Ovary (tissue), 10 donors: ENCODE measurements at places on chromosomes 16 and 17. TPM values are rescaled to one million over a fixed set of nuclear protein-coding genes. Genes with fewer than 3 reads are reported as not detected.

DNA sequence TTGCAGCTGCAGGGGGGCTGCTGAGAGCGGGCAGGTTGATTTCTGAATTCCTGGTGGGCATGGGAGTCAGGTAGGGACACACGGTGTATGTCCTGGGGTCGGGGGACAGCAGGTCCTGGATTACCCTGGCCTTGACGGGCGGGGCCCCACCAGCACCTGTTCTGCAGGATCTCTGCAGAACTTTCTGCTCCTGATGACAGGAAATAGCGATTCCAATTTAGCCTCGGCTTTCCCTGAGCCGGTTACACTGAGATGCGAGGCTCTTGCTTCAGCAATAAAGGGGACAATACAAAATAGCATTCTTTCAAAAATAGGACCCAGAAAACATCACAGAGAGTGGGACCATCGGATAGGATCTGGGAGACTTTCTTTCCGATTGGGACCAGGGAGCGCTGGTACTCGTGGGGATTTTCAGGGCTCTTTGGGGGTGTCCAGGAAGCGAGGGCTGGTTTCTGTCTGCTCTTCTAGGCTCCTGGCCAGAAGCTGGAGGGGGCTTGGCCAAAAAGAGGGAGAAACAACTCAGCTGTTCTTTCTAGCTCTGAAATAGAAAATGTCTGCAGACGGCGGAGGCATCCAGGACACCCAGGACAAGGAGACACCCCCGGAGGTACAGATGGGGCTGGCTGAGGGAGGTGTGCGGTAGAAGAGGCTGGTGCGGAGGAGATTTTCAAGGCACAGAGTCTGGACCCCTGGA lies 642 bp downstream of the ZNF205 start:
- peak; percentile 58 for DNase-seq

SREBF1 gene
- 68.4 TPM for total RNA-seq

DNA sequence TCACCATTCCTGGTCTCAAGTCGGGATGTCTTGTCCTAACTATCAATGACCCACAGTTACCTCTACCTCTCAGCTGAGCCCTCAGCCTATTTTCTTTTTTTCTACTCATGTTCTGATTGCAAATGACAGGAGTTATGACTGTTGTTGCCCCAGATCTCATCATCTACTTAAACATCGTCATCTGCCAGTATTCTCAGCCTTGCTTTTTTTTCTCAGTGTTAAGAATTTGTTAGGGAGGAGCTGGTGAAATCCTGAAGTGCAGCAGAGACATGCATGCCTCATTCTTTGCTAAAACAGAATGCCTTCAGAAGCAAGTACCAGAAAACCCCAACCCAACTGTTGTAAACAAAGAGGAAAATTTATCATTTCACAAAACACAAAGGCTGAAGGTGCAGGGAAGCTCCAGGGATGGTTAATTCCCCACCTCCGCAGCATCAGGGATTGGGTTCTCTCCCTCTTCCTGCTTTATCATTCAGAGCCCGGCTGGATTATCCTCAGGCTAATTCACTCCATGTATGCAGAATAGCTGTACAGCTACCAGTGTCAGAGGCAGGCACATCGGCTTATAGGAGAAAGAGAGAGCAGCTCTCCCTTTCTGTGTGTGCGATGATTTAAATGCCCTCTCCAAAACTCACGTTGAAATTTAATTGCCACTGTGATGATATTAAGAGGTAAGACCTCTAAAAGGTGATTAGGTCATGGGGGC lies 540.8 kb upstream of the HSBP1 start:
- no peak for DNase-seq

CX3CL1 gene
- total RNA-seq, result 12.2 TPM

DNA sequence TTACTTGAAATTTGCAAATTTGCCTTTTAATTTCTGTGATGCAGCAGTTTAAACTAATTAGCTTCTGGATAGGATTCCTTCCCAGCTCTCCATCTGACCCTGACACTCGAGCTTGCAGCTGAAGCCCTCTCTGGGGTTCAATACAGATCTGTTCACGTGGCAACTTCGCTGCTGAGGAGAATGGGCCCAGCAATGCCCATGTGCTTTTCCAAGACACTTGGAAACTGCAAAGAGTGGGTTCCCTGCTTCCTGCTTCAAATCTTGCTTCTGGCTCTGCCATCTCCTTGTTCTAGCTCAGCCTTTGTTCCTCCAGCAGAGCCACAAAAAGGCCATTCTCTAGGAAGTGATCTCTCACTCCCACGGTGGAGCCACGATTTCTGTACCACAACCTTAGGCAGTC lies 50.0 kb upstream of the IRX6 start:
- DNase-seq, result no peak

DNA sequence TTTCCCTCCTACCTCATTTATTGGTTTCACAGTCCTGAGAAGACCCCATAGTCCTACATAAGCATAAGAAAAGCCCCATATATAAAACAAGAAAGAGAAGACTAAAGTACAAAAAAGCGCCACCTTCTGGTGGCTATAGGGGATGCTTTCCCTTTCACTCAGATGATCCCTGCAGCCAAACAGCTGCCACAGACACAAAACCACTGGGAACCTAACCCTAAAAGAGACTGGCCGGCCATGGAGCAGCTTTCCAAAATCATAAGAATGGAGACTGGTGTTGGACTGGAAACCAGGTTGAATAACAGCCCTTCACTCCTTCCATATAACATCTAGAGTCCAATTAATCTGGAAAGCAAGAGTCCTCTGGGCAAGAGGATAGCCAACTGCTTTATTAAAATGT lies 11.4 kb downstream of the DYNC1LI2 start:
- DNase-seq, result no peak

DNA sequence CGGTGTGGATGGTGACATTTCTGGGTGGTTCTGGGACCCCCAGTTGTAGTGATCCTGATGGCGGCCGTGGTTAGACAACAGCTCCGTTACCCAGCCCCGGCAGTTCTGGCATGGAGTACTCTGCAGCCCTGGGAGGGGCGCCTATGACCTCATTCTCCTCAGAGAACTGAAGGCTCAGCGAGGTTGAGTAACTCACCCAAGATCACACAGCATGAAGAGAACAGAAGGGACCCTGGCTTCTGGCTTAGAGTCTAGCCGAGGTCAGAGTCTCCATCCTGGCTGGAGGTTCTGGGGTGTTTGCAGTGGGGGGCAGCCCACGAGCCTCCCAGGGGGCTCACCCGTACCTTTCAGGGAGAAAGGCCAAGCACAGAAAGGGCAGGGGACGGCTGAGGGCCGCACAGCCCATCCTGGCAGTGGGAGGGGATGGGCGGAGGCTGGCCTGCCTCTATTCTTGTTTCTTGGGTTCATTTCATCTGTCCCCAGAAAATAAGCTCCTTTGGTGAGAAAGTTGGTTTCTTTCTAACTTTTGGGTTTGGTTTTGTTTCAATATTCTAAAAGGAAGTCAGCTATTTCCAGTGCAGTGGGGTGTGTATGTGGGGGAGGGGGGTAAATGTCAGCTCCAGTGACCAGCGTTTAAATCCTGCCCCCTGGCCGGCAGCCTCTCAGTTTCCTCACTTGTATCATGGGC lies 13.2 kb downstream of the ZFPM1 start:
- no peak for DNase-seq

NME2 gene
- 376 TPM for total RNA-seq

DNA sequence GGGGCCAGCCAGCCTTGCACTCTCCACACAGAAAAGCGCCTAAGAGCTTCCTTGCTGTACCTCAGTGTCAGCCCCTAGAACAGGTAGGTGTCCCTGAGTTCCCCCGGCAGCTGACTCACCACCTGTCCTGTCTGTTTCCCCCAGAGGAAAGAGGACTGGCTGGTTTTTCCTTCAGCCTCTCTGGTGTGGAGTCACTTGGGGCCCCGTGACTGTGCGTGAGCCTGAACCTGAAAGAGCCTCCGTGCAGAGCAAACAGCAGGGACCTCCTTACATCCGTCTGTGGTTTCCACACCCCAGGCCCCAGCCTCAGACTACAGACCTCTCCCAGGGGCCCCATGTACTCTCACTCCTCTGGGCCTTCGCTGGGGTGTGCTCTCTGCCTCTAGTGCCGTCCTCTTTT lies 87.8 kb downstream of the GNAO1 start:
- no peak for DNase-seq

DNA sequence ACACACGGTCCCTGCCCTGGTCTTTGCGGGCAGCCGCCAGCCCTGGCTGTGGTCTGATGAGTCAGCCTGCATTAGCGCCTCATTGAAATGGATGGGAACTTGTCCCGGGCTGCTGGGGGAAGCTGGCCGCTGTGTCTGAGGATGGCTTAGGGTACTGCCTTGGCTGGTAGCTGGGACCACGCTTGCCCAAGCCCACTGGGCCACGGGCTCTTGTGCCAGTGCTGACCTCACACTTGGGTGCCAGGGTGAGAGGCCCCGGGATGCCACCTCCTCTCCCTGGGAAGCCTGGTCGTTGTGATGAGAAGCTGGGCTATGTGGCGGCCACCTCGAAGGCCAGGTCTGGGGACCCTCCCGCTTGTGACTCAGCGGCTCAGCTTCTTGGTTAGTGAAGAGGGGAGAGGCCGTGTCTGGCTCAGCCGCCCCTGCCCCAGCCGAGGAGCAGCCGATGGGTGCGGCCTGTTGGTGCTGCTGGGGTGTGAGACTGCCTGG lies 10.7 kb downstream of the CACNA1H start:
- DNase-seq, result no peak

OR1F1 gene
- not detected for total RNA-seq

RFNG gene
- total RNA-seq, result 33.3 TPM

USP6 gene
- 0.36 TPM for total RNA-seq

- DNase-seq, result no peak
Observed at GRCh38 chr17:48463526-48463925, 33.5 kb upstream of the SKAP1 start.

GRCh38 chr17:56064506-56064905 lies 88.8 kb upstream of the ANKFN1 start:
- DNase-seq, result no peak

GRCh38 chr16:79151-80054 lies 1.4 kb downstream of the MPG start:
- DNase-seq, result no peak

- no peak for DNase-seq
Observed at GRCh38 chr17:56110463-56111135, 42.7 kb upstream of the ANKFN1 start.

GRCh38 chr17:507441-507840 lies 154.8 kb upstream of the RPH3AL start:
- no peak for DNase-seq

DNA sequence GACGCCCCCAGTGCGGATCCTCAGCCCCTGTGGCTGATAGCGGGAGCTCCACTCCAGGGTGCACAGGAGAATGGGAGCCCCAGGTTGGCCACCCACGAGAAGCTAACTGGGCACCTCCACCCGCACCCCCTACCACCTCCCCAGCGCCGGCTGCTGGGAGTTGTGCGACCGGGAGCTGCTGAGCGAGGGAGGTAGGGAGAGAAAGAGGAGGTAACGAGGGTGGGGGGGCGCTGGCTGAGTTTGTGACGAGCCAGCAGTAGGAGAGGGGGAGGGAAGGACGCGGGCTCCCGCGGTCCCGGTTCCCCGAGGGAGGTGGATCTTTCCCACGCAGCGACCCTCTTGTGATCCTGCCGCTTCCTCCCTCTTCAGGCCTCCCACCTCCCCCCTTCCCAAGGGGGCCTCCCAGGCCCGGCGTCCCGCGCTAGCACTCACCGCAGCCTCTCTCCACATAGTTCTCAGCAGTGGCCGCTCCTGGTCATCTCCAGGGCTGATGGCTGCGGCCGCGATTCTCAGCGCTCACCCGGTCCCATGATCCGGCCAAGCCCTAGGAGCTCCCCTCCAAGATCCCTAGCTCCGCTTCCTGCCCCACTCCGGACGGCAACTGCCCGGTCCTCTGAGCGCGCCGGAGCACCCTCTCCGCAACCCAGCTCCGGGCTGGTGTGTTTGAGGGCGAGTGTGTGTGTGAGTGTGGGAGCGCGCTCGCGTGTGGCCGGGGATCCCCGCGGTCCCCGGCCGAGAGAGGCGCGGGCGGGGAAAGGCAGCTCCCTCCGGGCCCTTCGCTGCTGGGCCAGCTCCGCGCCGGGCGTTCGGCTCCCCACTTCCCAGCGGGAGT lies at the start of gene GRIN2A:
GRIN2A (minus strand) TSS at position 207 of the 832 bp plus-strand sequence. CDS start 2,017 bp downstream, outside the sequence.
- no peak for DNase-seq

- DNase-seq, result peak; percentile 28
Observed at GRCh38 chr17:72407336-72407909, 286.6 kb downstream of the SOX9 start.

UTS2R gene
- total RNA-seq, result not detected

DNA sequence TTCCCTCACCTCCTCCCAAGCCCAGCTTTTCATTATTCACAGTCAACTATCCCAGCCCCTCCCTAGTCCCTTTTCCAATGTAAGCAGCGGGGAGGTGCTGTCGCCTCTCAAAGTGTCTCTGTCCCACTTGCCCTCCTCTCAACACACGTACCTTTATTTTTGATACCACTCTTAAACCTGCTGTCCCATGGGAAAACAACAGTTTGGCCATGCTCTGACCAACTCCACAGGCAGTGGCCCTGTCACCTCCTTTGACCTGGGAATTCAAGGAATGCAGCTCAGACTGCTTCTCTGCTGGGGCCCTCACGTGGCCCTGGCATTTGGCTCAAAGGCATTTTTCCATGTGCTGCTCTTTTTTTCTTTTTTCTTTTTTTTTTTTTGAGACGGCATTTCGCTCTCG lies 4.2 kb downstream of the LYRM9 start:
- DNase-seq, result no peak

GRCh38 chr16:29678691-29679267 lies at the start of gene QPRT:
Gene QPRT, plus strand, starts transcription at chr16:29679180. Its CDS starts 18 bp downstream, at chr16:29679198.
- peak; percentile 57 for DNase-seq

DNA sequence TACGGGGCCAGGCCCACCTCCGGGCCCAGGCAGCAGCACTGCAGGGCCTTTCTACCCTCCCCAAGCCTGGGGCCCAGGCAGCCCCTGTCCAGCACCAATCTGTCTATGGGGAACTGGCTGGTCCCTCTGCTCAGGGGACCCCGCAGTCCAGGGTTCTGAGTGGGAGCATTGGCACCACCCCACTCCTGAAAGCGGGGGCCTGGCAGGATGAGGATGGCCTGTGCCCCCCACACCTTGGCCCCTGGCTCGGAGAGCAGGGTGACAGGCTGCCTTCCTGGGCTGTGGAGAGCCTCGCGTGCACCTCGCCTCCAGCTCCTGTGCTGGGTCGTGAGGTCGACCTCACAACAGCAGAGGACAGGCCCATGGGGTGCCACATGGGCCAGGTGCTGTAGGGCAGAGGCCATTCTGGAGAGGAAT lies 1.4 kb downstream of the NPB start:
- no peak for DNase-seq

BCAR1 gene
- total RNA-seq, result 46.6 TPM

DNA sequence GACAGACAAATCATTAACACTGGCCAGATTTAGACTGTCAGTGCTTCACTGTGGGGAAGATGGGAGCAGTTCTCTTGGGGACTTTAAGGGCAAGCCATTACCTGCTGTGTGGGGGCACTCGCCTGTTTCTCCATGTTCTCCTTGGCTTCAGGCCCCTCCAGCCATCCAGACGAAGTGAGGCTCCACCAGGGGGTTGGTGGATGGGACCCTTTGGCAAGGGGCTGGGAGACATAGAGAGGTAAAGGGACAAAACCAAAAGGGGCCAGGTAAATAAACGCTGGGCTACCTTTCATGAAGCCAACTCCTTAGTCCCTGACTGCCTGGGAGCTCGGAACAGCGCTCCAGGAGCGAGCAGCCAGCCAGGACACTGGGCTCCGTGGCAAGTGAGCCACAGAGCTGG lies 14.0 kb downstream of the TBX4 start:
- no peak for DNase-seq

- DNase-seq, result peak; percentile 99
Observed at GRCh38 chr16:22374311-22375116, at the start of gene CDR2. Gene CDR2, minus strand, starts transcription at chr16:22374619. Its CDS starts 310 bp downstream, at chr16:22374309.

- DNase-seq, result no peak
Observed at GRCh38 chr16:86378831-86379504, 131.4 kb upstream of the FOXF1 start.

GRCh38 chr17:43789482-43789881 lies 9.2 kb downstream of the CFAP97D1 start:
- DNase-seq, result no peak

CDR2L gene
- 6.8 TPM for total RNA-seq

KRTAP4-1 gene
- not detected for total RNA-seq

- no peak for DNase-seq
Observed at GRCh38 chr17:13265311-13265710, 247.5 kb upstream of the ELAC2 start.
